ENCODE measurements at places on chromosomes 11 and 22.

DNA sequence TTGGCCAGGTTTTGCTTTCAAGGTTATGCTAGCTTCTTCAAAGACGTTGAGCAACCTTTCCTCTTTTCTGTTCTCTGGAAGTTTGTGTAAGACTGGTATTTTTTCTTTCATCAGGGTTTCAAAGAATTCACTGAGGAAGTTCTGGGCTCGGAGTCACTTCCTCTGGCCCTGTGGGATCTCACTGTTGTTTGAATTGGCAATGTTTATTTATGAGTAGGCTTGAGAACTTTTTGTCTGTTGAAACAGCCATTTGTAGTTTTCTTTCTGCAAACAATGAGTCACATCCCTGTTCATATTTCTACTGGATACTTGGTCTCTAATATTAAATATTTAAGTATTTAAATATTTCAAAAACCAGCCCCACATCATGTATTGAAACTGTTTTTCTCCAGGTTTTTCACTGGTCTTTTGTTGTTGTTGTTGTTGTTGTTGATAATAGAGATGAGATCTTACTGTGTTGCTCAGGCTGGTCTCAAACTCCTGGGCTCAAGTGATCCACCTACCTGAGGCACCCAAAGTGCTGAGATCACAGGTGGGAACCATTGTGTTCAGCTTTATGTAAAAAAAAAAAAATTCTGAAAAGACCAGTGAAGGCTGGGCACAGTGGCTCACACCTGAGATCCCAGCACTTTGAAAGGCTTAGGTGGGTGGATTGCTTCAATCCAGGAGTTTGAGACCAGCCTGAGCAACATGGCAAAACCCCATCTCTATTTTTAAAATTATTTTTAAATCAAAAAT is 26.9 kb downstream of the SUSD2 start:
- DNase-seq: no peak

- no peak for DNase-seq
Measured at GRCh38 chr11:32385998-32386397, 49.3 kb downstream of the WT1 start.

DNA sequence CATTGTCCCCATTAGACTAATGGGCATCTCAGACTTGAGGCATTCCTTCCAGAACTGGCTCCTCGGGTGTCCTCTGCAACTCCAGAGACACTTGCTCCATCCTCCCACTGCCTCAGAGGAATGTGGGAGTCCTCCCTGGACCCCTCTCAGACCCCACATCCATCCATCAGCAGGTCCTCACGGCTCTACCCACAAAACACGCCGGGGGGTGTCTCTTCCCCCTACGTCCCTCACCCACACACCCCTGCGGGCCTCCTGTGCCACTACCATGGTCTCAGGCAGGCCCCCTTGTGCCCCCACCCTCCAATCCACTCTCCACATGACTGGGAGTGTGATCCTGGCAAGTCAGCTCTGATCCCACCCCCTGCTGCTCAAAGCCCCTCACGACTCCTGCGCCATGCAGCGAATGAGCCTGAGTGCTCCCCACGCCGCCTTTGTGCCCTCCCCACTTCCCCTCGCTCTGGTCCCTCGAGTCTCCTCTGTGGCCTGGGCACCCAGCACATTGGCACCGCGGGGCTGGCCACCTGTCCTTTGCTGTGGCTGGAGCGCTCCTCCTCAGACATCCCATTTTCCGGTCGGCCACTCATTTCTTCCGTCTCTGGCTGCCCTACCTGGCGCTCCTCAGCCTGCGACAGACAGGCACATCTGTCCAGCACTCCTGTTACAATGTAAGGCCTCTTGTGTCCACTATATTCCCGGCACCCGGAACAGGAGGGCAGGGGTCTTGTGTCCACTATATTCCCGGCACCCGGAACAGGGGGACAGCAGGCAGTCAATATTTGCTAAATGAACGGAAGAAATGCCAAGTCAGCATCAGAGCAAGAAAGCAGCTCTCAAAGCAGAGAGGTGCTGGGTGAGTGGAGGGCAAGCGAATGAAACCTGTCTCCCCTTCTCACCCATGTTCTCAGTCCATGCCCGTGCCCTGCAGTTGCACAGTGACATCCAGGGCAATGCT is 14.2 kb upstream of the MOB2 start:
- no peak for DNase-seq

- DNase-seq: no peak
Measured at GRCh38 chr11:767238-767637, 10.0 kb downstream of the GATD1 start.

DNA sequence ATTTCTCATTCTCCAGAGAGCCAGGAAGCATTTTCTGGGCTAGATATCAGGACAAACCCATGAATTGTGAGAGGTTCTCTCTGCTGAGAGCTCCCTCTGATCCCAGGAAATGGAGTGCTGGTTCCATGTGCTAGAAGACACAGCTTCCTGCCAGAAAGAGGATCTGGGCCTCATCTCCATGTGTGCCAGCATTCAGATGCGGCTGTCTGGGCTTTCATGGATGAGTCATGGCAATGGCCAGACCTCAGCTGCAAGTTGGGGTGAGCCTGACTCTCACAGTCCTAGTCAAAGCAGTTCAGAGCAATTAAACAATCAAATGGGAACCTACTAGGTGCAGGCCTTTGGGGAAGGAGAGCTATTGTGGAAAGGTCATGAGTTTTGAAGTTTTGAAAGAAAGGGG is 82.3 kb upstream of the EED start:
- DNase-seq: no peak

DNA sequence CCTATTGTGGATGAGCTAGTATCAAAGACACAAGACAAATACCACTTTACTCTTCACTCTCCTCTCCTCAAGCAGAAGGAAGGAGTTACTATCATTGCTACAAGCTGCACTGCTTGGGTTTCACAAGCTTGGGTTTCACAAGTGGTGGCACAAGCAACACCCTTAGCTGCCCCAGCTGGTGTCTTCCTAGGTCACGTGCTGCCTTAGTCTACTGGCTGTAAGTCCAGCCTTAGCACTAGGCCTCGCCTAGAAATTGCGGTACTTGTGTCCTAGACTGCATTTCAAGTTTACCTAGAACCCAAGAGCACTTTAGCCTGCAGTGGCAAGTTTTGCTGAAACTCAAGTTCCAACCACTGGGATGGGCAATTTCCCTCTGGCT is 86.6 kb downstream of the EHF start:
- DNase-seq: no peak

GRCh38 chr11:123995119-123995518 is at the start of gene OR10G6:
Gene OR10G6, minus strand, starts transcription at chr11:123995161. Its CDS starts 0 bp downstream, at chr11:123995161.
- DNase-seq: no peak

GRCh38 chr11:24755260-24755839 is 258.5 kb downstream of the LUZP2 start:
- no peak for DNase-seq

DNA sequence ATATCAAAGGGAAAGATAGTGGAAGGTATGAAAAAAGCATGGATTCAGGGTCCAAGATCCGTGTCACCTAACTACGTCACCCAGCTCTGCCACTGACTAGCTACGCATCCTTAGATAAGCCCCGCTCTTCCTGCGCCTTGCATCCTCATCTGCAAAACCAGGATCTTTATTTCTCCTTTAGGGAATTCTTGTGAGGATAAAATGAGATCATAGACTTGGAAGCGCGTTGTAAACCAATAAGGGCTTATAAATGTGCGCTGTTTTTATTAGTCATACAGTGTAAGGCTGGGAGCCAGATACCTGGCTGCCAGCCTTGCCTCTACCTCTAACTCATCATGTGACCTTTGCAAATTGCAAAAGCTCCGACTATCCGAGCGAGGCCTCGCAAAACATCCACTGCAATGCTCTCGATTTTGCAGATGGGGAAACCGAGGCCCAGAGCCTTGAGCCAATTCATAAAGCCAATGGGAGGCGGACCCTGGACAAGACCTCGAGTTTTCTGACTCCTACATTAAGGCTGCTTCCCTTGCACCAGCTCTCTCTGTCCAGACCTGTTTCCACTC is 753 bp downstream of the PRPF19 start:
- DNase-seq: peak; percentile 34

GRCh38 chr11:17780668-17781067 is 46.1 kb downstream of the KCNC1 start:
- no peak for DNase-seq

GRCh38 chr11:6587360-6587953 is 16.0 kb downstream of the RRP8 start:
- DNase-seq: peak; percentile 15

- DNase-seq: no peak
Measured at GRCh38 chr11:28964811-28965210, 856.6 kb downstream of the METTL15 start.

GRCh38 chr11:71119656-71120269 is 132.6 kb downstream of the SHANK2 start:
- DNase-seq: no peak

DNA sequence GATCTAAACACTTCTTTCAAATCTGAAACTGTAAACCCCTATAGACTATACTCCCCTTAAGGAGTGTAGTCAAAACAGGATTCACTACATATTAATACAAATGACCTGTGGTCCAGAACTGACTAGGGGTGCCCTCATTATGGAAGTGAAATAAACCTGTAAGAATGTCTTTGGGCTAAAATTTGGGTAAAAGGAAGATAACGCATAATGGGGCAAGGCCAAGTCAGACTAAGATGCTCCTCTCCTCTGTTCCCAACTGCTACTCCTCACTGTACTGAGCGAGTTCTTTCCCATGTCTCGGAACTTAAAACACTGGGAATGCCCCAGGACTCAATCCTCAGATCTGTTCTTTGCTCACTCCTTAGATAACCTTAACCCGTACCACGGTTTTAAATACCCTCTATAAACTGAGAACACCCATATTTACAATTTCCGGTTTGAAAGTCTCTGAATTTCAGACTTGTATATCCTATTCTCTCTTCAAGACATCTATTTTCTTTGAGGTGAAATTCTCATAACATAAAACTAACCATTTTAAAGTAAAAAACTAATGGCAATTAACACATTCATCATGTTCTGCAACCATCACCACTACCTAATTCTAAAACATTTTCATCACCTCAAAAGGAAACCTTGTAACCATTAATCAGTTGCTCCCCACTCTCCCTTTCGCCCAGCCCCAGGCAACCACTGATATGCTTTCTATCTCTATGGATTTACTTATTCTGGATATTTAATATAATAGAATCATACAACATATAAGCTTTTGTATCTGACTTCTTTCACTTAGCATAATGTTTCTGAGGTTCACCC is 4.0 kb downstream of the THAP12 start:
- no peak for DNase-seq

- peak; percentile 13 for DNase-seq
Measured at GRCh38 chr11:45091563-45092403, 54.7 kb upstream of the PRDM11 start.

DNA sequence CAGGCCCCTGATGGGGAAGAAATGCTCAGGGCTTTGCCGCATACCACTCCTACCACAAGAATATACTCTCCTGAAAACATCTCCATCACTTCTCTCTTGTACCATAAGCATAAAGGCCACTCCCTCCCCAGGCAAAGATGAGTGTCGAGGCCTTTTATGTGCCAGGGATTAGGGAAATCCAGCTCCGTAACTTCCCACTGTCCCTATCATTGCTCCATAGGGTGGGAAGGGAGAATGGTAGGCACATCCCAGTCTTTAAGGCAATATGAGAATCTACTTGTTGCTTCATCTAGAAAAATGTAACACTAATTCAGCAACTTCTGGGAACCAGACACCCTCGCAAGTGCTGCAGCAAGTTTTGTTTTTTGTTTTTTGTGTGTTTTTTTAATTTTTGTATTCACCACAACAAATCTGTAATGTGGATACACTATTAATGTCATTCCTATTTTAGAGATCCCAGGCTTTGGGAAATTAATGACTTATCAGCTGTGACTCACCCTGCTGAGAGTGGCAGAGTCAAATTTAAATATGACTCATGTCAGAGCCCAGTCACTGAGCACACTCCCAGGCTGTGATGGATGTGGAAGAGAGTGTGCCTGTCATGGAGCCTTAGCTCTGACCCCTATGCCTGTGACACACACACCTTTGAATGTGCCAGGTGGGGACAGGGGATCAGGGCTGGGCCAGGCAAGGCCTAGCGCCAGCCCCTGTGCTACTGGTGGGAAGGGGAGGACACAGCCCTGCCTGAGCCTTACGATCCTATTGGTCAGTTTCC is 23.4 kb downstream of the PANX1 start:
- peak; percentile 48 for DNase-seq

DNA sequence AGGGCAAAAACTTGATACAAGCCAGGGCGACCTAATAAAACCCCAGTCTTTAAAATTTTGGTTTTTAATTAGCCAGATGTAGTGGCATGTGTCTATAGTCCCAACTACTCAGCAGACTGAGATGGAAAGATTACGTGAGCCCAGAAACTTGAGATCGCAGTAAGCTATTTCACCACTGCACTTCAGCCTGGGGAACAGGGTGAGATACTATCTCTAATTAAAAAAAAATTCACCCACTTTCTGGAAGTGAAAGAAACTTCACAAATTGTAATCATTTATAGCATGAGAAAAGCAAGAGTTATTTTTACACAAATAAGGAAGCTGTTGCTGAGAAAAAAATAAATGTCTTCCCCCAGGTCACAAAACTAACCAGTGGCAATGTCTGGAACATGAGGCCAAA is 882 bp upstream of the GLYATL2 start:
- no peak for DNase-seq

DNA sequence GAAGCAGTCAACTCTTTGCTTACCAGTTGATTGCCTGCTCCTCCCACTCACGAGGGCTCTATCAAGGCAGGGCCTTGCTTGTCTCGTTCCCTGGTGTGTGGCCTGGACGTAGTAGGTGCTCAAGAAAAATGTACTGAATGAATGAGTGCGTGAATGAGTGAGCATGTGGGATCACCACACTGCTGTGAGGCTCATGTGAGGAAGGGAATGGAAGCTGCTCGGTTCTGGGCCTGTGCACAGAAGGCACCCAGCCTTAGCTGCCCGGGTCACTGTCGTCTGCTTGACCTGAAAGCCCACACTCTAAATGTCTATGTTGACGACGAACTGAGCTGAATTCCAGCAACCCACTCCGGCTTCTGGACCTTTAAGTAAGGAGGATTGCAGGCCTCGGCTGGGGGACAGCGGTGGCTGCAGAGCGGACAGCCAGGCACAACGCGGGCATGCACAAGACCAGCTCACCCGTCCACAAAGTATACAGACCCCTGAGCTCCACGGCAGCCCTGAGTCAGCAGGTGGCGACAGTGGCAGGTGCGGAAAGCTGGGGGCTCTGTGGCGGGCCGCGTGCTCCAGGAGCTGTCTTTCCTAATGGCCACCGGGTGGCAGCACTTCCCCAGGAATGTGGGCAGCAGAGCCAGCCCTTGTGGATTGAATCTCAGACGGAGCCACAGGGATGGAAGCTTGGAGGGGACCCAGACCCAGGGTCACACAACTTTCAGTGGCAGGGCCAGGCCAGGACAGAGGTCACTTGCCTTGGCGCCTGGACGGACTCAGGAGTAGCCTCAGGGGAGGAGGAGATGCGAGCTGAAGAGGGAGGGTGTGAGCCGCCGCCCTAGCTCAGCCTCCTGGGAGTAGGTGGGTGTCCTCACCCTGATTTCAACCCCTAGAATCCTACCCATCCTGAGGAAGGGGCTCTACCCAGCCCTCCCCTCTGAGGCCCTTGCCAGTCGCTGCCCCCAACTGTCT is 5.0 kb upstream of the PICK1 start:
- DNase-seq: peak; percentile 86

DNA sequence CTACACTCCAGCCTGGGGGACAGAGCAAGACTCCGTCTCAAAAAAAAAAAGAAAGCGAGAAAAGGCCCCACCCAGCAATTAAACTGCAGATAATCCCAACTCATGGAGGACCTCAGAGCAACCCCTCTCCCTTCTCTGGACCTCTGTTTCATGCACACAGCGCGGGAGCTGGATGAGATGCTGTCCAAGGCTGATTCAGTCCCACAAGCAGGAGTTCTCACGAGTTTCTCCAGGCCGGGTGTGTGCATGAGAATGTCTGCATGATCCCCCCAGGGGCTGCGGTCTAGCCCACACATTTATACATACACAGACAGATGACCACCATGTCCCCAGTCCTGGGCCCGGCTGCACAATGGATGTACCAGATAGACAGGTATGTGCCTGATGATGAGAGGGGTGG is 19.4 kb downstream of the ELFN2 start:
- no peak for DNase-seq
